ENCODE measurements at places on chromosomes 6 and 20. TPM values are rescaled to one million over a fixed set of nuclear protein-coding genes. Genes with fewer than 3 reads are reported as not detected.

Gene PBOV1
- total RNA-seq, result not detected

Gene CYP39A1
- total RNA-seq, result 18.5 TPM

- DNase-seq, result no peak
Observed at GRCh38 chr6:162829013-162829742, 101.4 kb downstream of the PACRG start.

DNA sequence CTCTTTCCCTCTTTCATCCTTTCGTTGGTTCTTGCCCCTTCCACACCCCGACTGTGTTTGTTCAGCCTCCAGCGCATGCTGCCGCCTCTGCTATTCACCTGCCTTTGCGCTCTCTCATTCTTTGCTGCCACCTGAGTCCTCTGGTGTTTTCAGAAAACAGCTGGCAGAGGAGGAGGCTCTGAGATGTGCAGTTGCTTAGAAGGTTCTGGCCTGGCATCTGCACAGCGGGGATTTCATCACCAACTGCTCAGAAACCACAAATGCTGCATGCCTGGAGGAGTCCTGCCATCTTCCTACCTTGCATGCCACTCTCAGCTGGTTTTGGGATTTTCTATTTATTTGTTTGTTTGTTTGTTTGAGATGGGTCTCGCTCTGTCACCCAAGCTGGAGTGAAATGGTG is 39.2 kb upstream of the CLDN20 start:
- no peak for DNase-seq

Gene DDX43
- total RNA-seq, result 1.6 TPM

DNA sequence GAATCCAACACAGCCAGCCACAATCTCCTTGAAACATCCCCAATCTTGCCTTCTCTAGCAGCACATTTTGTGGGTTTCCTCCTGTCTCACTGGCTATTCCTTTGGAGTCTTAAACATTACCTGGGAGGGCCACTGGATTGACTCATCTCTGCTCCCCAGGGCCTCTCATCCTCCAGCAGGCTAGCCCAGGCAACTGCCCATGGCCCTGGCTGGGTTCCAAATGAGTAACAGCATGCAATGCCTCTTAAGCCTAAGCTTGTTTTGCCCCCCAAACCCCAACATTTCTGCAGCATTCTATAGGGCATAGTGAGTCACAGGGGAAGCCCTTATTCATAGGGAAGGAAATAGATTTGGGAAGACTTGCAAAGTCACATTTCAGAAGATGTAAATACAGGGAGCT is 204.9 kb downstream of the FOXA2 start:
- DNase-seq, result no peak

- peak; percentile 33 for DNase-seq
Observed at GRCh38 chr20:38113401-38114325, 51.4 kb downstream of the TGM2 start.

Gene CD83
- 5.8 TPM for total RNA-seq

GRCh38 chr20:36268440-36269342 is 32.4 kb downstream of the AAR2 start:
- no peak for DNase-seq

Gene ZNF217
- 45.4 TPM for total RNA-seq

DNA sequence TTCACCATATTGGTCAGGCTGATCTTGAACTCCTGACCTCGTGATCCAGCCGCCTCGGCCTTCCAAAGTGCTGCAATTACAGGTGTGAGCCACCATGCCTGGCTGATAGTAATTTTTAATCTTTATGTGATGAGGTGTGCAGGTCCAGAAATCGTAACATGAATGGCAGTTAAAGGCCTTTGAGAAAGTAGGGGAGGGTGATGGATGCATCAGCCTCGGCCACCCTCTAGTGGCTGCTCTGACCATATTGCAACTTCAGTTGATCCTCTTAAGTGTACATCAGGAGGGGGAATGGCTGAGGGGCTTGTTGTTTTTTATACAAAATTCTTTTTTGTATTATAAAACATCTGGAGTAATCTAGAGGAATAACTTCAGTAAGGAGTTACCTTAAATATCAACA is 193.0 kb downstream of the ZFAND3 start:
- no peak for DNase-seq

All from mucosa of gallbladder (tissue), 1 donor.